ENCODE measurements at places on chromosomes 7 and 10.

- no peak for DNase-seq
Measured at GRCh38 chr7:155358948-155359712, 61.5 kb downstream of the INSIG1 start.

GRCh38 chr7:1342090-1342640 lies 109.5 kb downstream of the UNCX start:
- DNase-seq = no peak

DNA sequence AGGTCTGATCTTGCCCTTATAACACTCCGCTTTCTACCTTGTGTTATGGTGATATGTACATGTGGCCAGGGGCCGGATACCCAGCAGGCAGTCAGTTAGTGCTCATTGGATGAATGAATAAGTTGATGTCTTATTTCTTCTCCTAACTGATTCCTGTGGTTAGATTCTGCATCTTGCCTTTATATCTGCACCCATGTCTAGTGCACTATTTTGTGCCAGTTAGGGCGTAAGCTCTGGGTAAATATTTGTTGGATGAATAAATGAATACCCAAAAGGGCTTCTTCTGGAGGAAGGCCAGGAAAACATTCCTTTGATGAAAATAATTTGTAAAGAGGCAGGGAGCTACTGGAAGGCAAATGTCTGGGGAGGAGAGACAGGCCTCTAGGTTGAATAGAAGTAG lies 148.2 kb downstream of the CHN2 start:
- no peak for DNase-seq

GRCh38 chr10:11024596-11024995 lies 6.9 kb downstream of the CELF2 start:
- DNase-seq = no peak

Data from cerebellum (tissue), 4 donors.